Activated CD4-positive, alpha-beta T cell treated with anti-CD3 and anti-CD28 coated beads, Interleukin-2, Interleukin-6, amounts not matched to agents 100 ng/mL and 50 ng/mL, durations not matched to agents 16 hours and 8 hours (primary cell): ENCODE measurements at places on chromosomes 16 and 17.

- DNase-seq = no peak
Measured at GRCh38 chr17:39937447-39937846, 9.9 kb downstream of the LRRC3C start.

DNA sequence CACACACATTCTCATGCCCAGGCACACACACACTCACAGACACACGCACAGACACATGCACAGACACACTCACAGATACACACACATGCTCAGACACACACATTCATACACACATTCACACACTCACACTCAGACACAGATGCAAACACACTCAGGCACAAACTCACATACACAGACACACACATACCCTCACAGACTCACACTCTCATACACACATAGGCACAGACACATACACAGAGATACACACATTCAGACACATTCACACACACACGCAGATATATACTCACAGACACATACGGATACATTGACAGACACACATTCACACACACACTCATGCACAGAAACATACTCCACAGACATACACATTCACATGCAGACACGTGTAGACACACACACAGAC, 89.6 kb downstream of the RBFOX3 start:
- DNase-seq = no peak

DNA sequence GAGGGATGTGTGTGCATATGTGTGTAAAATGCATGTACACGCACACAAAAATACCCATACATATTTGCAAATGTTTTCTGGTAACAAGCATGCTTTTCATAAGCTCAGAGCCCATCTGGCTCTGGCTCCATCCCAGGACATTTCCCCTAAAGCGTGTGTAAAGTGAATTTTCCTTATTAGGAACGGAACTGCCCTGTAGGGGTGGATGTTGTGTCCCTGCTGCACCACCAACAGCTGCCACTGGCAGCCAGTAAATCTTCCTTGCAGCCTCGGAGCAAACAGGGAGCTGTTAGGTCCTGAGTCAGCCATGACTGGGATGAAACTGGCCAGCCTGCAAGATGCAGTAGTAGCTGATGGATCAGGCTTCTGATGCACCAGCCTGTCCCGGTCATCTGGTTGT, 393.5 kb downstream of the UTP18 start:
- no peak for DNase-seq

- peak; percentile 90 for DNase-seq
Measured at GRCh38 chr17:21041741-21042457, 912 bp downstream of the USP22 start.

DNA sequence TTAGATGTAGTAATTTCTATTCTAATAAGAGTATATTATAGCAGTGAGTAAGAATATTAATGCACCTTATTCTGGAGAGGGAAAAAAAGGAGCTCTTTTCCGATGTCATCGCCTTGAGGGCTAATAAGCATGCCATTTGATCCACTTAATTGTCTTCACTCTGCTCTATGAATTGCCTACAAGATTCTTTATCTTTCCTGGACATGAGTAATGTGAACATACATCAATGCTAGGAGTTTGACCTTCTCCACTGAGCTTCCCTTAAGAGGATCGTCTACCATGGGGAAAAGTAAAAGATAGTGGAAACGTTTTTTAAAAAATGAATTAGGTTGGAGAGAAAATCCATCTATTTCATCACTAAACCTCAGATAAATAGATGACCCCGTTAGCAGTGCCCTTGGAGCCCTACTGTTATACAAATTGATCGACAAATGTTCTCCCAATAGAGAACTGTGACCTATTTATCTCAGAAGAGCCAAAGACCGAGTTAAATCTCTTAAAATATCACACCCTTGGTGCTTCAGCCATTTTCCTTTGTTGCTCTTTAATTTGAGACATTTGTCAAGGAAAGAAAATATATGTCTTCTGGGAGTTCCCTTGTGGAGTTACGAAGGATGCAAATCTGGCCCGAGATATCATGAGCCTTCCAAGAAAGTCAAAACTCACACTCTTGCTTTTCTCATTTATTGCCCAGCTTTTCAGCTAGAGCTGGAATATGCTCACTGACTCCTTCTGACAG, 898.5 kb downstream of the KCNJ2 start:
- no peak for DNase-seq

DNA sequence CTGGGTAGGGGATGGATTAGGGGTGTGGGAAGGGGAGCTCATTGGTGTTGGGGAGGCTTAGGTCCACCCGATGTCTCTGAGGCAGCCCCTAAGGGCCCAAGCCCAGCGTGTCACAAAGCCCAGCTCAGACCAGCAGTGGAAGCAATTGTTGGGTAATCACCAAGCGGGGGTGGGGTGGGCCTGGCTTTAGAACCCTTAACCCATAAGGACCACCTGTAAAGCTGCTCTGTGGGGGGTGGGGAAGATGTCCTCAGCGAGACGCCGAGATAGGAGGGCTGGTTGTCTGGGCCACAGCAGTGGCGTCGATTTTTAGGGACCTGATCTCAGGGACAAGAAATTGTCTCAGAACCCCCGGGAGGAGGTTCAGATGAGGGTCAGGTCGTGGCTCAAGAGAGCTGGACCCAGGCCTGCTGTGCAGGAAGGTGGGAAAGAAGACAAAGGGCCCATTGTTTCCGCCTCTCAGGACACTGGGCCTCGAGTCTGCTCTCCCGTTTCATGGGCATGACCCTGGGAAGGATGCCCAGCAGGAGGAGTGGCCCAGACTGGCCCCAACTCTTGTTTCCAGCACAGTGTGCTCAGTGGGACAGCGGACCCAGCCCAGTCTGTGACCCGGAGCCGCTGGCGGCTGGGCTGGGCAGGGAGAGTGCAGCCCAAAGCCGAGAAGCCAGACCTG, 15.9 kb downstream of the ST6GALNAC2 start:
- no peak for DNase-seq
